ENCODE measurements at places on chromosomes 2 and 18.
A peak's percentile ranks its signal among the peaks of the same experiment; 100 is the strongest.

DNA sequence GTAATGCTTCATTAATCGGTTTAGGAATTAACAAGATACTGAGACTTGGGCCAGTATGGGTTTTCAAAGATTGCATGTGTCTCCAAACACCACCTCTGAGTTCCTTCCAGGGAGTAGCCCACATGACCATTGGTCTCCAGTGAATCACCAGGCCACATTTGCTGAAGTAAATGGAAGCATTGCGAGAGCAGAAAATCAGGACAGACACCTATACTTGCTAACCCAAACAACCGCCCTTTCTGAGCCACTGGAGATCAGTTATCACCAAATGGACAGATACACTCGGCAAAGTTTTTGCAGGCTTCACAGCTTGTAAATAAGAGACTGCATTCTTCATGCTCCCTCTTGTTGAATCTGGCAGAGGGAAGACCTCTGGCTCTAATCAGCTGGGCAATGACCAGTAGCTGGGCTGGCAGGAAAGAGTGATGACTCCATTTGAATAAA lies 40.9 kb downstream of the GATA6 start:
- DNase-seq = peak; percentile 76

GRCh38 chr2:130756053-130756873 lies 923 bp downstream of the AMER3 start:
- peak; percentile 47 for DNase-seq

- DNase-seq = no peak
These were observed 6.8 kb upstream of the TLK1 start for GRCh38 chr2:171167352-171167997.

- no peak for DNase-seq
These were observed 75.7 kb downstream of the AOX1 start for GRCh38 chr2:200661477-200661876.

- peak; percentile 32 for DNase-seq
These were observed 37.5 kb upstream of the HAAO start for GRCh38 chr2:42829671-42830440.

DNA sequence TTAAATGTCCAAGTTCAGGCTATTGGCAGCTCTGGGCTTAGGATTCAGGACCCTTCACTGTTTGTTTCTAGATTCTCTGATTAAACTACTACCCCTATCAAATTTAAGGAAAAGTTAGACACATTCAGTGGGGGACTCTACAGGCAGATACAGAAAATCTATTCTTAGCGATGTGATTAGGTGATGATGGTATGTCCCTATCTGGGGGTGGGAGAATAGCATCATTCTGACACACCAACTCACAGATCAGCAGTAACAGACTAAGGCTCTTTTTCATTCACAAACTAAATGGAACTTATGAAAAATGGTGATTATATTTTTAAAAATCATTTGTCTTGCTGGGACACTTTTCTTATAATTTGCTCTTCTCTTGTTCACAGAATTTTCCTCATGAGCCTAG lies 232.9 kb upstream of the CDH2 start:
- peak; percentile 51 for DNase-seq

- DNase-seq = no peak
These were observed 3.4 kb upstream of the BCL11A start for GRCh38 chr2:60556576-60557485.

DNA sequence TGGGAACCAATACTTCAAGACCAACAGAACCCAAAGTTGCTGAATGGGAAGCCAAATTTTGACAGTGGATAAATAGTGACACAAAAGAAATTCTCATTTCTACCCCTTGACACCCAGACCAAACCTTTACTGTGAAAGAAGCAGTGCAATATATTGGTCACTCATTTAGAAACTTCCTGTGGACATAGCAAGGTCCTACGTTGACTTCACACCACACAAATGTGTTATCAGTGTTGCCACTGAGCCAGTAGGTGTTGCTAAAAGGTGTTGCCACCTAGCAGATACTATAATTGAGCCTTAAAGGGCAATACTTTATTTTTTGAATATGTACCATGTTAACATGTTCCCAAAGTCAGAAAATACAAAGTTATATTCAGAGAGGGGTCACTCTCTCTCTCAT lies 1008.9 kb upstream of the CDH2 start:
- DNase-seq = no peak

- no peak for DNase-seq
These were observed 22.2 kb upstream of the MYL1 start for GRCh38 chr2:210337159-210337558.

DNA sequence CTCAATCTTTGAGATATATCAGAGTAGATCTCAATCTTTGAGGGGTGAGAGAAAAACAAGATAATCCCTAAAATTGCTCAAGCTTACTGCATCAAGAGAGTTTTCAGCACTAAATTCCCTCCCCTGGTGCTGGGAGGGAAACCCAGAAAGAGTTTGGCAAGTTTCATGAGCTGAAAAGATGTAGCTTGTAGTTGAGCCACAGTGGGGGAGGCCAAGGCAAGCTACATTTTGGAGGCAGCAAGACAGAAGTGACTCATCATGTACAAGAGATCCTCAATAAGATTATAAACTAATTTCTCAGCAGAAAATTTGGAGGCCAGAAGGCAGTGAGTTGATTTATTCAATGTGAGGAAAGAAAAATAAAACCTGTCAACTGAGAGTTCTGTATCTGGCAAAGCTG lies 308.2 kb downstream of the PIEZO2 start:
- DNase-seq = peak; percentile 16

All from GM23248 (cell line).